ENCODE measurements at places on chromosomes 5 and 9.

DNA sequence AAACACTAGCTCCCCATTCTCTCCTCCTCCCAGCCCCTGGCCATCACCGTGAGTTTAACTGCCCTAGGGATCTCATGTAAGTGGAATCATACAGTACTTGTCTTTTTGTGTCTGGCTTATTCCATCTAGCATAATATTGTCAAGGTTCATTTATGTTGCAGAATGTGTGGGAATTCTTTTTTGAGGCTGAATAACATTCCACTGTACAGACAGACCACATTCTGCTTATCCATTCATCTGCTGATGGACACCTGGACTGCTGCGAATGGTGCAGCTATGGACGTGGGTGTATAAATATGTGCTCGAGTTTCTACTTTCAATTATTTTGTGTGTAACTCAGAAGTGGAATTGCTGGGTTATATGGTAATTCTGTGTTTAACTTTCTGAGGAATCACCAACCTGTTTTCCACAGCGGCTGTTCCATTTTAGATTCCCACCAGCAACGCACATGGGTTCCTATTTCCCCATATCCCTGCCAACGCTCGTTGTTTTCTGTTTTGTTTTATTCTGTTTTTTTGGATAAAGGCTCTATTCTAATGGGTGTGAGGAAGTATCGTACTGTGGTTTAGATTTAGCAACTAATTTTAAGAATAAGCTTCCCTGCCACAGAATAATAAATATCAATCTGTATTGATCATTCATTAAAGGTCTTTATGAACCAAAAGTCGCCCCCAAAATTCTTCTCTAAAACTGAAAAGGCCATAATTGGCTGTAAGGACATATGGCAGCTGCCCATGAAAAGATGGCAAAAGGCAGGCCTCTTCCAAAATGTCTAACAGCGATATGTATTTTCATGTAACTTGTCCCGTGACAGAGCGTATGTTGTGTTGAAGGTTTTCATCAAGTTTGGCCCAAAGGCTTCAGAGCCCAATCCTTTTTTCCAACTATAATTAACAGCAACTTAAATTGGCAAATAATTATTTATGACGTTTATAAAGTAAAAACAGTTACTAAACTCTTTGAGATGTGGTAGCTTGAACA, 70.3 kb downstream of the DAP start:
- H3K4me1 ChIP-seq, result peaks cover 5% of the 10 kb centered on the region
- H3K4me3 ChIP-seq, result no peak overlapping the region
- H3K36me3 ChIP-seq, result peaks cover 4% of the 10 kb centered on the region
- peak overlapping the region; percentile 68 for H3K27ac ChIP-seq
- no peak for DNase-seq

GRCh38 chr9:93107151-93107824, 11.3 kb downstream of the CARD19 start:
- DNase-seq, result no peak
- H3K27me3 ChIP-seq, result no peaks in the 10 kb centered on the region
- H3K4me1 ChIP-seq, result peaks cover 38% of the 10 kb centered on the region
- H3K4me3 ChIP-seq, result no peak overlapping the region
- peaks cover 13% of the 10 kb centered on the region for H3K36me3 ChIP-seq

GRCh38 chr9:121651295-121652020, at the start of gene DAB2IP:
TSS of gene DAB2IP (plus strand) at chr9:121651634. CDS start at chr9:121651776, 142 bp downstream.
- H3K4me1 ChIP-seq, result peaks cover 10% of the 10 kb centered on the region
- no peak for DNase-seq
- H3K36me3 ChIP-seq, result peaks cover 6% of the 10 kb centered on the region

DNA sequence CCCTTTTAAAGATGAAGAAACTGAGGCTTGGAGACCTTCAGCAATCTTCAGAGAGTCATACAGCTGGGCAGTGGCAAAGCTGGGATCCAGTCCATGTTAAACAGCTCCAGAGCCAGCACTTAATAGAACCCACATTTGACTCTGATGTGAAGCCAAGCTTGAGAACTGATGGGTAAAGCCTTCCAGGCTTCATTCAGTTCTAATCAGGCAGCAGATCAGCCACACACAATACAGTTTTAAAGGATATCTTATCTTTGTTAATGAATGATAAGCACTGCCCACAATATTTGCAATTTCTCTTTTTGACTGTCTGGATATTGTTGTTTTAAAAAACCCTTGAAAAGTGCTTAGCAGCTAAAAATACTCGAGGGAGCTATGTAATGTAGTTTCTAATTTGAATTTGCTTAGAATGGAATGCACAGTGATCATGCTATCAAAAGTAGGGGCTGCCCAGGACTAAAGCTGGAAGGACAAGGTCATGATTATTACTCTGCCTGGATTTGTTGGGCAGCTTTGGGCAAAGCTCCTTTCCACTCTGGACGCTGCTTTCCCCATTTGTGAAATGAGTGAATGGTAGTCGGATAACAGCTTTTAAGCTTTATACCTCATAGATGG, 31.3 kb upstream of the HTR4 start:
- no peak overlapping the region for H3K4me3 ChIP-seq
- no peaks in the 10 kb centered on the region for H3K36me3 ChIP-seq
- DNase-seq, result no peak
- H3K27ac ChIP-seq, result no peak overlapping the region
- peaks cover 8% of the 10 kb centered on the region for H3K27me3 ChIP-seq

GRCh38 chr5:169012450-169012849, 288.5 kb downstream of the SLIT3 start:
- H3K27ac ChIP-seq, result no peak overlapping the region
- no peaks in the 10 kb centered on the region for H3K36me3 ChIP-seq
- H3K4me1 ChIP-seq, result no peaks in the 10 kb centered on the region
- no peak overlapping the region for H3K4me3 ChIP-seq

DNA sequence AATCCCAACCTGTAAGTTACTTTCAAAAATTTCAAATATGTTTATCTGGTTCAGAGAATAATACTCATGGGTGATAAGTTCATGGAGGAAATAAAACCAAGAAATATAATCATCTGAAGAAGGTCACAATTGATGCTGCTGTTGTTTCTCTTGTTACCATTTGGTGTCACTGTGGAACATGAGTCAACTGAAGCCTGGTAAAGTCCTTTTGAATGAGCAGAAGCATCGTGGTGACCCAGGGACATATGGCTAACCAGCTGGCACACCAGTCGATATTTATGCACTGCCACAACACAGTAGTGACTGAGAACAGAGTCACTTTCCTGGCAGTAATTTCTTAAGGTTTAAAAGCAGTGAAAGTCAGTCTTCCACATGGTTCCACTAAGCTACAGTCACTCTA, 612.9 kb upstream of the TLE4 start:
- H3K27me3 ChIP-seq, result no peaks in the 10 kb centered on the region
- H3K36me3 ChIP-seq, result no peaks in the 10 kb centered on the region
- no peak overlapping the region for H3K27ac ChIP-seq
- H3K4me1 ChIP-seq, result no peaks in the 10 kb centered on the region

DNA sequence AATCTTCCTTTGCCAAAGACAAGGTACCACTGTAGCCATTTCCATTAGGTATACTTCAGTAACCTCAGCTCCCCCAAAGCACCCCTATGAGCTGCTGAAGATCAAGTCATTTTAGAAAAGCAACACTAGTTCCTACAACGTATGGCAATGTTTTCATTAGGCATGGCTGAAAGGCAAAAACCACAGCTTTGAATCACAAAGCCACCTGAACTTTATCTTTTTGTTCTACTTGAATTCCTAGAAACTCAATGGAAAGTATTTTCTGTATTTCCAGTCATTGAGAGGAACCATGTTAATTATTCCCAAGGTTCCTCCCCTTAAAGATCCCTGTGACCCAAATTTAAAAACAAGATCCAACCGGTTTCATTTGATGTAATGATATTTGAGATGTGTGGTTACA, 152.1 kb downstream of the EFNA5 start:
- no peak overlapping the region for H3K27ac ChIP-seq
- H3K4me3 ChIP-seq, result no peak overlapping the region
- H3K4me1 ChIP-seq, result peaks cover 3% of the 10 kb centered on the region
- no peaks in the 10 kb centered on the region for H3K36me3 ChIP-seq
- no peaks in the 10 kb centered on the region for H3K27me3 ChIP-seq
- no peak for DNase-seq

DNA sequence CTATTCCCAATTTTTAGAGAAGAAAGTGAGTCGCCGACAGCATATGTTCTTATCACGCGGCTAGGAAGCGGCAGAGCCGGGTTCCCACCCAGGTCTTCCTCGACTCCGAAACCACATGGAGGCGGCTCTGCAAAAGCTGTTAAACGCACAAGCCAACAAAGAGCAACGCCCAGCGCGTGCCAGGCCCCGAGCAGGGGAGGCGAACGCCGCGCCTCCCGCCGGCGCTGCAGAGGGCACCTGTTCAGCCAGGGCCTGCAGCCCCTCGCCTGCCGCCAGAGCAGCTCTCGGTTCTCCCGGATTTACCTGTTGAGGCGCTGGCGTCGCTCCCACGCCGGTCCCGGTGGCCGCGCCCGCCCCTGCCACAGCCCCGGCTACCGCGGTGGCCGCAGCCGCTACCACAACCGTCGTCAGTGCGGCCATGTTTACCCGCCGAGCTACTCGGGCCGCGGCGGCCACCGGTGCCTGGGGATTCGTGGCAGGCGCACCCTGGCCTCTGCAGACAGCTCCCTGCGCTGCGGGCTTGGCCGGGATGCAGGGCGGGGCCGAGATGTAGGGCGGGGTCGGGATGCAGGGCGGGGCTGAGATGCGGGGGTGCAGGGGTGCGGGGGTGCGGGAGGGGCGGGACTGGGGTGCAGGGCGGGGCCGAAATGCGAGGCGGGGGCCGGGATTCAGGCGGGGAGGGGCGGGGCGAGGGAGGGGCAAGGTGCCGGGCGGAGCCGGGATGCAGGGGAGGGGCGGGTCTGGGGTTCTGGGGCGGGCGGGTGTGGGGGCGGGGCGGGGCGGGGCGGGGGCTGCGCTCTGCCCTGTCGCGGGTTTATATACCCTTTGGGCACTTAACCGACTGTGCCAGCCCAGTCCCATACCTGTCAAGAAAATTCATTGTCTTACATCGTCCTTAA, at the start of gene CCDC112:
Gene CCDC112 (minus strand): TSS at position 531 of the 899 bp plus-strand sequence. CDS start 111 bp downstream, at position 420.
- H3K27me3 ChIP-seq, result no peaks in the 10 kb centered on the region
- DNase-seq, result peak; percentile 71
- peaks cover 18% of the 10 kb centered on the region for H3K4me1 ChIP-seq
- H3K27ac ChIP-seq, result peak within 1 kb of the TSS; percentile 10
- H3K36me3 ChIP-seq, result no peaks in the 10 kb centered on the region
- peak within 1 kb of the TSS; percentile 91 for H3K4me3 ChIP-seq

GRCh38 chr5:74026310-74026709, 400.3 kb downstream of the ARHGEF28 start:
- H3K4me1 ChIP-seq, result no peaks in the 10 kb centered on the region
- no peaks in the 10 kb centered on the region for H3K36me3 ChIP-seq
- peaks cover 18% of the 10 kb centered on the region for H3K27me3 ChIP-seq
- no peak for DNase-seq

Measured in T-helper 17 cell (primary cell).